NCI-H2081 treated with DMSO at 0.1 percent for 48 hours (cell line): ENCODE measurements at places on chromosomes 4 and X.
A peak's percentile ranks its signal among the peaks of the same experiment; 100 is the strongest.

DNA sequence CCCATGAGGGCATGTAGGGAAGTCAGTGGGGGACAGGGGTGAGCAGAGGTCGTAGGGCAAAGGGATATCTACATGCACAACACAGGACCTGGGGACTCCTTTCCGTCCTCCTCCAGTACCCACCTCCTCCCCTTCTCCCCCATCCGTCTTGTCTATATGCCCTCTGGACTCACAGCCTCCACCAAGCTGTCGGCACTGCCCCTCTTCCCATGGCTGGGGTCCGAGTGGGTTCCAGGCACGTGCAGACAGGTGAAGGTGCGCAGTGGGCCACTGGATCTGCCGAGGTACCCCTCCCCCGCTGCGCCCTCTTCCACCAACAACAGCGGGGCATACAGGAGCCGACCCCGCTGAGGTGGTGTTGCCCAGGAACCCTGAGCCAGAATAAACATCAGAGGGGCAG lies 5.5 kb upstream of the SYP start:
- no peak for DNase-seq

- no peak for DNase-seq
These were observed 67.3 kb upstream of the LHFPL1 start for GRCh38 chrX:112746812-112747595.

DNA sequence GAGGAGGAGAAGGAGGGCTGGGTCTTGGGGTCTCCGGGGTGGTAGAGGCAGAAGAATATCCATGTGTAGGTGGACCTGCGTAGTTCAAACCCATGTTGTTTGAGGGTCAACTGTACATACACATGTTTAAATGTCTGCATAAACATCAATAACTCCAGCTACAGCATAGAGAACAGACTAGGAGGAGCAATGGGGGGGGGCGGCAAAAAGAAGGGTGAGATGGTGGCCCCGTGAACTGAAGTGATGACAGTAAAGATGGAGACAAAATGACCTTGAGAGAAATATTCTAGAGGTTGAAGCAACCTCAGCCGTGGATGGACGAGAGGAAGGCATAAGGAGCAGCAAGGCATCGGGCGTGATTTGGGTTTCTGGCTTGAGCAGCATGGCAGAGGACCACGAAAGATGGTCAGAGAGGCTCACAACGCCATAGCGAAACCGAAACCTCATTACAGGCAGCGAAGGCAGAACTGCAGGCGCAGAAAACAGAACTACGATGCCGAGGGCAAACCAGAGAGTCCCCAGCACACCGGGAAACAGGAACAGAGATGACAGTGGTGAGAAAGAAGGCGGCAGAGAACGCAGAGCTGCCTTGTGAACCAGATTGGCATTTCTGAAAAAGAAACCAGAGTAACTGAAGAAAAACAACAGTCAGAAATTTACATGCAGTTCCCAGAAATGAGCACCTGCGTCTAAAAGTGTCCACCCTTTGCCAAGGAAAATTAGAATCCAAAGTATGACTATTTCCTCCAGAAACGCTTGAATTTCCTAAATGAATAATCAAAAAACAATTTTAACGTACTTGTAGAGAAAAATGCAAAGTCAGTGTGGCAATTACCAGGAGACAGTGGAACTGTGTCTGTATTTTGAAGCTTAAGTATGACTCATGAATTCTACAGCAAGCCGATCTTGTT lies 50.3 kb upstream of the ENPP6 start:
- DNase-seq = no peak

GRCh38 chr4:100985576-100985975 lies 361.8 kb downstream of the PPP3CA start:
- DNase-seq = no peak

- DNase-seq = no peak
These were observed 32.2 kb downstream of the CFAP299 start for GRCh38 chr4:80367737-80368136.

DNA sequence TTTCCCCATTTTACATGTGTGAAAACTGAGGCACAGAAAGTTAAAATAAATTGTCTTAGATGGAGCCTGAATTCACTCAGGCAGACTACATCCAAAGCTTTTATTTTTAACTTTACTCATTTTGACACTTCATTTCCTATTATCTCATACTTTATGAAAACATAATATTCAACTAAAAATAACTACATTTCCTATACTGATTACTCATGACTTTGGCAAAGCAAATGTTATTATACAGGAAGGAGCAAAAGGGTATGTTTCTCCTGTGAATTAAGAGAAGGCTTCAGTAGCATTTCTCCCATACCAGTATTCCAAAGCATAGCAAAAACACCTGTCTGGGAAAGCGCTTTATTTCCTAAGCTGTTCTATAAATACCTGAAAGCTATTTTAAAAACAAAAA lies 178.6 kb downstream of the ADAMTS3 start:
- DNase-seq = no peak

DNA sequence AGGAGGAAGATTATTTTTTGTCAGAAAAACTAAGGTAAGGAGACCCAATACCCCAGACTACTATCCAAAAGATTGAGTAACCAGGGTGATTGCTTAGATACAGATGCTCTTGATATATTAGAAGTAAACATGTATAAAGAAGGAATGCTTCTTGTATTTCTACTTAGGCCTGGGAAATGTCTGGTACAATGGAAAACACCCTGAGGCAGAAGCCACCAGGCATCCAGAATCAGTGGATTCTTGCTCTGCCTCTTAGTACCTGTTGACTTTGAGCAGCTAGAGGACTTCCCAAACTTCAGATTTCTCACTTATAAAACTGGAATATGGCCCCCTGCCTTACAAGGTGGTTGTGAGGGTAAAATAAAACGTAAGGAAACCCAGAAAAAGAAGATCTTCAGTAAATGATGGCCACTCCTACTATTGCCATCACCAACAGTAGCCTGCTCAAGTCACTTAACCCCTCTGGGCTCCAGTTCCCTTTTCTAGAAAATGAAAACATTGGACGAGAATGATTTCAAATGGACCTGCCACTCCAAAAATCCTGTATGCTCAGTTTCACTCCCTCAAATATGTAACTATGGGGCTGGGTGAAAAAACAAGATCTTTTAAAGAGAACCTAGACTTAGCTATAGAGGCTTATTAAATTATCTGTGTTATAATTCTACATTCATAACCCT lies 56.6 kb downstream of the AMELX start:
- DNase-seq = no peak

- no peak for DNase-seq
These were observed 25.8 kb downstream of the TLR8 start for GRCh38 chrX:12932244-12932643.

DNA sequence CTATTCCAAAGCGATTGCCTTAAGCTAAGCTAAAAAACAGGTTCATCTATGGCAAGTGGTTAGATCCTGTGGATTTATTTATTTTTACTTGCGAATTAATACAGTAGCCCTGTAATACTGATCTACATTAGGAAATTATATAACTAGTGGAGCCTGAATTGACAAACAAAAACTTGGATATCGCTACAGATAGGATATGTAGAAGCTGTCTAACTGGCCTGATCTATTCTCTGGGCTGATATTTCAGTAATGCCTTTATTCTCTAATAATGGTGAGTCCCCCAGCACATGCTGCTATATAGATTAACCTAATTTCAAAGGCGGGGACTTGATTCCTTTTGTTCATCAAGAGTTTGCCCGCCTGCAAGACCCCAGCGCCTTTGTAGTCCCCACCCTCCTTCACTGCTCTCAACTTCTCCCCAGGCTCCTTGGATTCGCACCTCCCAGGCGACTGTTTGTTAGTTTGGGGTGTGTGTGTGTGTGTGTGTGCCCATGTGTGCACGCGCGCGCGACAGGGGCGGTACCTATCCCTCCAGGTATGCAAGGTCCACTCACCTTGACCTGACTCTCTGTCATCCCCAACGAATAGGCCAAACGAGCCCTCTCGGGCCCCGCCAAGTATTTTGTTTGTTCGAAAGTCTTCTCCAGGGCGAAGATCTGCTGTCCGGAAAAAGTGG lies 3.8 kb downstream of the NKX6-1 start:
- no peak for DNase-seq

- DNase-seq = no peak
These were observed 52.3 kb upstream of the ENPP6 start for GRCh38 chr4:184269879-184270430.

DNA sequence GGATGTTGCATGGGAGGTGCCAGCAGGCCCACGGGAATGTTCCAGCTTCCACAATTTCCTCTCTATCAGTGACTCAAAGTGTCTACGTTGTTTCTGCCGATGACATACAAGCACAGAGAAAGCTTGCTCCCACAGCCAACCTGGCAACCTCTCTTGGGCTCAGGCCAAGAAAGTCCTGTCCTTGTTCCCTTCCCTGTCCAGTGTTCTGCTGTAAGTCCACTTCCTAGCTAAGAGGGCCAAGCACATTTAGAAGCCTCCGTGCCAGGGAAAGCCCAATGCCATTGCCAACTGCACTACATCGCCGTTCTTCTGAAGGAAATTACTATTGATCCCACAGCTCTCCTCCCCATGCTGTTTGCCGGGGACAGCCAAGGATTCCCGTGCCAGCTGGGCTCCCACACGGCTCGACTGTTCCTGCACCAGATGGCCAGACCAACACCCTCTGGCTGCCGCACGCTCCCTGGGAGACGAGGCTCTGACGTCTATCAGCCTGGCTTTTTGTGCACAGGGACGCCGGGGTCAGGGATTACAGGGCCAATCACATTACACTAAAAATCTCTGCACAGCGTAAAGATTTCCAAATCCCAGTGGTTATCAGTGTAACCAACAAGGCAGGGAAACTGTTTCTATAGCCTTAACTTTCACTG lies 284.0 kb downstream of the BCOR start:
- DNase-seq = no peak

DNA sequence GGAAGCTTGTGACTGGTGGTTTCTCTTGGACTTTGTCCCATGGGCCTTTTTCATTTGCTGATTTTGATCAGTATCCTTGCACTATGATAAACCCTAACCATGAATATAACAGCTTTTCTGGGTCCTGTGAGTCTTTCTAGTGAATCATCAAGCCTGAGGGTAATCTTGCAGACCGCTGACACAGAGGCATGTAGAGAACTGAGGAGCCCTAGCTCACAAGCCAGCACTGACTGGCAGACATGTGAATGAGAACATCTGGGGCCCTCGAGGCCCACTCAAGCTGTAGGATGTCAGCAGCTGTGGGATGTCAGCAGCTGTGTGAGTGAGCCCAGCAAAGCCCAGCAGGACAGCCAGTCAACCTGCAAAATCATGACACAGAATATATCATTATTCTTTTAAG lies 36.7 kb downstream of the HMGB3 start:
- DNase-seq = no peak

DNA sequence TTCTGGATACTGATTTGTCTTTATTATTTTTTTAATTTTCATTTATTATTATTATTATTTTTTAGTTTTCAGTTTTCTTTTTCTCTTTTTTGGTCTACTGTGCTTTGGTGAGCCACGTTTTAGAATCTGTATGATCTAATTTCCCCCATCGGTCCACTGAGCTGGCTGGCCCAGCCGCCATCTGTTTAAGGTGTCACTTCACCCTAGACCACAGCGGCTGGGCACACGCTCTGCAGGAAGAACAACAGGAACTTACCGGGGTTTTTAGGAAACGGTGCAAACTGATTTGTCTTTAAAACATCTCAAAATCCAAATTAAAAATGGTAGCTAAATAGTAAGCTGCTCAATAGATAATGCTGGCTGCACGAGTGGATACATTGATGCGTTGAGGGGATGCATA lies 48.8 kb upstream of the AMOT start:
- DNase-seq = no peak

- peak; percentile 64 for DNase-seq
These were observed at the start of gene BEX3 for GRCh38 chrX:103376118-103376978. Gene BEX3, plus strand, starts transcription at chrX:103376538. Its CDS starts 984 bp downstream, at chrX:103377522.

DNA sequence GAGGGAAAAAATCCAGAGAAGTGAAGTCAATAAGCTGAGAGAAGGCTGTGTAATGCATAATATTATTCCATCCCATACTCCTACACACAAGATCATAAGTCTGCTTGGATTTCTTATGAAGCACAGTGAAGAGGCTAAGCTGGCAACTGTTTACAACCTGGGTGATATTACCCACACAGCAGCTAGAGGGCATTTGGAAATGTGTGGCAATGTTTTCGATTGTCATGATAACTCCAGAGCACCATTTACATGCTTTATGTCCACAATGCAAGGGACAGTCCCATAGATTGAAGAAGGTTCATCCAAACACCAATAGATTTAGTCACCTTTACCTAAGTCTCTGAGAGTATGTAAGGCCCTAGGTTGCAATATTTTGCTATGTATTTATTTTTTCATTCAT lies 412.2 kb downstream of the PPP3CA start:
- no peak for DNase-seq

GRCh38 chr4:174122705-174123104 lies 160.8 kb downstream of the FBXO8 start:
- no peak for DNase-seq

GRCh38 chr4:742742-743311 lies 37.2 kb downstream of the PCGF3 start:
- DNase-seq = no peak

DNA sequence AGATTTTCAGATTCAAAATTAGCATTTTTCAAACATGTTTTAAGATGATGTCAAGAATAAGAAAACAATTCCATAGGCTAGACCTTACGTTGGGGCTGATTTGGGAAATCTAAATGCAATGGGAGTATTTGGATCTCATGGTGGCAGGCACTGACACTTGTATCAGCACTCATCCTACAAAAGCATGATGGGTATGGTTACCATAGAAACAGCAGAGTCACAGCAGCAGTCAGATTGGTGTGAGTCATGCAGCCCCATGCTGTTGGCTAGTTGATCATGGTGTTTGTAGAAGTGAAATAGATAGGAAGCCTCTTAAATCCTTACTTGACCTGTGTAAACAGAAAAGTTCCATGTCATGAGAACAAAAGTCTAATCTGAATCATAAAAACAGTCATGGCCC lies 1637.3 kb upstream of the PABPC4L start:
- DNase-seq = no peak

GRCh38 chrX:129663171-129663570 lies 8.4 kb upstream of the APLN start:
- no peak for DNase-seq

GRCh38 chr4:114636192-114636935 lies 37.8 kb downstream of the UGT8 start:
- DNase-seq = no peak

DNA sequence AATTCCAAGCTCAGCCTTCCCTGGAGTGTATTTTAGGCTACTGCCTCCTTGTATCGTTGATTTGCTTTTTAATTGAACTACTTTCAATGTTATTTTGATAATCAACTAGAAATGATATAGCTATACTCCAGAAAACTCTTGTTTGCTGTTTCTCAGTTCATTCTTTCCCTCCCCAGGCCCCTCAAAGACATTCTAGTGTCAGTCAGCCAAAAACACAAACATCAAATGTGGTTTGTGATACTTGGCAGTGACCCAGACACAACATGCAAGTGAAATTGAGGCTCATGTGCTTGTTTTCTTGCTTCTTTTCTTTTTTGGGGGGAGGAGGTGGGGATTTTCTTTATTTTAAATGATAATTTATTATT lies 7.6 kb downstream of the FAT4 start:
- DNase-seq = no peak

GRCh38 chr4:3355266-3355748 lies 62.5 kb downstream of the RGS12 start:
- DNase-seq = no peak

DNA sequence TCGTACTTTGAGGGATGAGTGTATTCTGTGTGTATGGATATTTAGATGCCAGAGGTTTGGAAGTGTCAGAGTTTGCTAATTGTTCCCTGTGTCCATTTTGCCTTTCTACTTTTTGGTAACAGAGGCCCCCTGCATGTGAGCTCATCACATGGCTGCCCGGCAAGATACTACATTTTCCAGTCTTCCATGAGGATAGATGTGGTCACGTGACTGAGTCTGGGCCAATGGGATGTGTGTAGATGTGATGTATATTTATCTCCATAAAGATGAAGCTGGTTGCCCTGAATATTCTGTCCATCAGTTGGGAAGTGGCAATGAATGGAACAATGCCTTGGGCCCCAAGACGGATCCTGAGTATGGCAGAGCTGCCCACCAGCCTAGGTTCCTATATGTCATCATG lies 29.0 kb upstream of the SMS start:
- no peak for DNase-seq
